ENCODE measurements at places on chromosomes 3 and 15. TPM values are rescaled to one million over a fixed set of nuclear protein-coding genes. Genes with fewer than 3 reads are reported as not detected.

Gene WWTR1
- 155 TPM for polyA plus RNA-seq

Gene PATL2
- polyA plus RNA-seq: 0.57 TPM

Gene TMEM108
- polyA plus RNA-seq: 23.8 TPM

GRCh38 chr3:175489406-175489805 lies 630.3 kb downstream of the NAALADL2 start:
- DNase-seq: no peak

DNA sequence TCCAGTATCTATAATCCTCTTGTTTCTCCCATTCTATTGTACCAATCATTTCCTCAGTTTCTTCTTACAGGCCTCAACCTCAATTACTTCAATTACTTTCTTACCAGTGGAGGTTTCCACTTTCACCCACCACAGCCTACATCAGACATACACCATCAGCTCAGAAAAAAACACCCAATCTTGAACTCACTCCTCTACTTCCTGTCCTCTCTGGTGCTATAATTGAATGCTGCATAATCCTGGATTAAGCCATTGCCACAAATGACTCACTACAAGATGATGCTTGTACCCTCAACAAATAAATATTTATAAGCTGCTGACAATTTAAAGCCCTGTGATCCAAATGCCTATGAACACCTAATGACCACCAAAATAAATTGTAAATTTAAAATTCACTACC lies 18.5 kb downstream of the RYK start:
- DNase-seq: no peak

DNA sequence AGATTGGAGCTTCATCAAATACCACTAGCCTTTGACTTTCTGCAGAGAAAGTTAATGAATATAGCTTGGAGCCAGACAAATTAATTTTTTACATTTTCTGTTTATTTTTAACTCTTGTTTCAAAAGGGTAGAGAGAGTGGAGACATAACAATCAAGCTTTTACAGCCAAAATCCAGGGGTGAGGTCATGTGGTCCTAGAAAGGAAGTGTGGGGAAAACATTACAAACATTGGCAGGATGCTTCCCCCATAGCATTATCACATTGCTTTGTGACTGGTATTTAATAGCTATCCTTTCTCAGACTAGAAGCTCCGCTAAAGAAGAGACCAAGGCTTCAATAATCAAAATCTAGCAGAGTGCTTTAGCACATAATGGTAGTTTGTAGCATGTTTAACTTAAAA lies 46.4 kb upstream of the PHLDB2 start:
- no peak for DNase-seq

GRCh38 chr15:101062471-101063171 lies 143.5 kb downstream of the LRRK1 start:
- DNase-seq: no peak

DNA sequence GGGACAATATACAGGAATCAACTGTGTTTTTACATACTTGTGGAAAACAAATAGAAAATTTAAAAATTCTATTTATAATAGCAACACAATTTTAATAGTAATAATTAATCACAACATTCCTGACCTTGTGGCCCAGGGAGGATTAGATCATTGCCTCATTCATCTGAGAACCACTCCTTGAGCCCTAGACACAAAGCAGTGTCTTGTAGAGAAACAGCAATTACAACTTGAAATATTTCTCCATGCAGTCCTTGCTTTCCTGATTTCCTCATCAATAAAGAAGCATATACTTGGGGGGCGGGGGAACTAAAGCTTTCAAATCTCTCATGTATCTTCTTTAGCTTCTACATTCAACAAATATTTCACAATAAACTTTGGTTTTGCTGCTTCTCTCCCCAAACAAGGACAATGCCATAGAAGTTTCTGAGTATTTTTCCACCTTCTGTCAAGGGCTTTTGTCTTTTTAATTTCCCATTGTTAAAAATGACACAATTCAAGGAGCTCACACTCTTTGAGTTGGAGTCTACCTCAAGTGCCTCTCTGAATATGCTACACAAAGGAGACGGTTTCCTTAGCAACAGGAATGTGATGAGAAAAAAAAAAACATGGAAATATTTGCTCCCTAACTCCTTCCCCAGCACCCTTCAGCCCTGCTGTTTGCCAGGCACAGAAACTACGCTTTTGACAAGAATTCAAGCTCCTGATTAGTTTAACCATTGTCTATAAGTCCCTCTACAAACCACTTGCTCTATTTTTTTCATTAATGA lies 118.8 kb downstream of the ARPP21 start:
- DNase-seq: no peak

DNA sequence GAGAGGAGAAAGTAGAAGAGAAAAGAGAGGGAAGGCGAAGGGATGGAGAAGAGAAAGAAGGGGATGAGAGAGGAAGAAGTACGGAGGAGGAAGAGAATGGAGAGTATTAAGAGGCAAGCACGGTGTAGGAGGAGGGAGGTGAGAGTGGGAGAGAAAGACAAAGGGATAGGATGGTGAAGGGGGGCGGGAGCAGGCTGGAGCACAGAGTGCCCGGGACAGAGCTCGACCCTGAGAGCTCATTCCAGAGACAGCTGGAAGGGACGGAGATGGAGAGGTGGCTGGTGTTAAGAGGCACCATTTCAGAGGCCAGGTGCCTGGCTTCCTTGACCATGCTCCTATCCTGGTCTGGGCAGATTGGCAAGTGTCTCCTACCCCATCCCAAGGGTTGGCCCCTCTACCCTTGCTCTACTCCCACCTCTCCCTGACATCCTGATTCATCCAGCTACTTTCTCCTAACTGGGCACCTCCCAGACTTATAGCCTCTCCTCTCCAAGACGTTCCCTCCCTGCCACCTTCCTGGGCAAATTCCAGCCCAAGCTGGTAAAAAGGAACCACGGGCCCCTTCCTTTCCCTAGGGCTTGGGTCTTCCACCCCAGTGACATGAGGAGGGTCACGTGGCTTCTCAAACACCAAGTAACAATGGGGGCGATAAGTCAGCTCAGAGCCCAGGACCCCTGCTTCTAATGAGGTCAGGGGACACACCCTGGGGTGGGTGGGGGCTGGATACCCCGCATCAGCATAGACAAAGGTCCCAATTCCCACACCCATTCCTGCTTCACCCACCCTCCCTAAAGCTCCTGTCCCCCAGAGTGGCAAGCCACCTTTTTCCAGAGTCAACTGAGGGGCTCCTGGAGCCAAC lies 1.1 kb downstream of the CLCN2 start:
- no peak for DNase-seq

GRCh38 chr3:142931222-142931621 lies 32.3 kb downstream of the PAQR9 start:
- DNase-seq: no peak
